ENCODE measurements at places on chromosomes 5 and 9.

DNA sequence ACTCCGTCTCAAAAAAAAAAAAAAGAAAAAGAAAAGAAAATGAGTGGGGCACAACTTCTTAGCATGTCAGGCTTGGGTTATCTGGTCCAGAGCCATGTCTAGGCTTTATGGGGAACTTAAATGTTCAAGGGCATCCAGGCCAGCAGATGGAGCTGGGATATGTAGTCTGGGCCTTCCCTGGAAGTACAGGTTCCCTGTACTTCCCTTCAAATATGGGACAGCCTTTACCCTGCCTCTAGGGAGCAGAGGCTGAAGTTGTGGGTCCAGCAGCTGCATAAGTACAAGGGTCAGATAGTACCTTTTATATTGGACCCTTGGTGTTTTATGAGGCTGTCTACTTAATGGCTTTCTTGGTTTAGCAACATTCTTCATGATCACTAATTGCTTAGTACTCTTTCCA lies 42.1 kb downstream of the FAF2 start:
- no peak for DNase-seq

GRCh38 chr5:118522626-118523025 lies 465.7 kb downstream of the DTWD2 start:
- no peak for DNase-seq

DNA sequence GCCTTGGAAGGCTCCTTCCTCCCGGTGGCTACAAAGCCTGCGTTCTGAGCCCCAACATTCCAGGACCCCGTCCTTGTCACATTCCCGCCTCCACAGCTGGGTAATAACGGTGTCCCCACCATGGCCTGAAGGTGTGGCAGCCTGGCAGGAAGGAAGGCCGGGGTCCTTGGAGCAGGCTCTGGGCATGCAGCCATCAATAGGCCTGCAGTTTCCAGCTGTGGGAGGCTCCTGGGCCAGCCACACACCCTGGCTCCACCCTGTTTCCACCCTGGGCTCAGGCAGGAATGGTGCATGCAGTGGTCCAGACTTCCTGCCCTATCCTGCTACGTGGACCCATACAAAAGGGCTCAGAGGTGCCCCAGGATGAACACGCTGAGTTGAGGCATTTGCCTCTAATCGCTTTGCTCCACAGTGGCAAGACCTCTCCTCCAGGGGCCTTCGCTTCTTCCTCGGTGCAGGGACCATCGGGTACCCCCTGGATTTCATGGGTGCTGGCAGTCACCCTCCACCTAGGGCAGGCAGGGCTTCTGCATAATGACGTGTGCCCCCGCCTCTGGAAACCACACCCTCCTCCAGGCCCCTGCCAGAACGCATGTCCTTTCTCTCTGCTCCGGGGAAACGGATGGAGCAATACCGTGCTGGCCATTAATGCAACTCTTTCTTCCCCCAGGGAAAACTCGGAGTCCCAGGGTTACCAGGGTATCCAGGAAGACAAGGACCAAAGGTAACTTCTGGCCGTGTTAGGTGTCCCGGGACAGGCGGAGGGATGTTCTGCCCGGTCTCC lies 95.1 kb upstream of the FCN2 start:
- no peak for DNase-seq

GRCh38 chr9:87266697-87267096 lies 231.0 kb upstream of the DAPK1 start:
- DNase-seq = no peak

DNA sequence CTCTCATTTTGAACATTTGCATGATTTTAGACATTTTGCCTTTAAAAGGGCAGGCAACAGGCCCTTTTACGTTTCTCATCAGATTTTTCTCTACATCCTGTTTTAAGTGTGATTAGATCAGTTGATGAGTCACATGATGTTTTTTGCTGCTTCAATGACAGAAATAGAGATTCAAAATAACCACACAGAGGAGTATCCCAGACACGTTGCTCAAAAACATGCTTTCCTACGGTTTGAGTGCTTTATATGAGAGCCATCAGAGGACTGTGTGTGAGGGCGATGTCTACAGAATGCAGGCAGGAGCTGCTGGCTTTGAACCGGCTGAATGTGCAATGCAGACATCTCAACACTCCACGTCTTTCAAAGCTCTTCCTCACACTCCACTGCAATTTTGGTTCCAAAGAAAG lies 42.1 kb downstream of the OTULIN start:
- DNase-seq = no peak

All from activated CD8-positive, alpha-beta memory T cell treated with anti-CD3 and anti-CD28 coated beads for 48 hours (primary cell).